ENCODE measurements at places on chromosomes 2 and 18.

DNA sequence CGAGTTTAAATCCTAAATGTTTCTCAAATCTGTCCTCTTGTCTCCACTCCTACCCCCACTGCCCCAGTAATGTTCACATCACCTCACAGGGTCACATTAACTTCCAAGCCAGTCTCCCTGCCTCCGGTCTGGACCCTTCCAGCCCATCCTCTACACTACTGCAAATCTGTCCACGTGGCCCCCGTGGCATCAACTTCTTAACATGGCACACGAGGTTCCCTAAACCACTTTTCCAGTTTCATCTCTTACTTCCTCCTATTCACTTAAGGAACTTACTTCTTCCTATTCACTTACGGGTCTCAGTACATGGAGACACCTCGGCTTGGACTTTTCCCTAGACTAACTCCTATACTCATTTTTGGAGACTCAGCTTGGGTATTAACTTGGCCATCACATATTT, 27.0 kb downstream of the MRPL33 start:
- no peaks in the 10 kb centered on the region for H3K36me3 ChIP-seq
- no peak overlapping the region for H3K27ac ChIP-seq
- peaks cover 2% of the 10 kb centered on the region for H3K27me3 ChIP-seq
- no peak for DNase-seq
- H3K4me1 ChIP-seq: no peaks in the 10 kb centered on the region

DNA sequence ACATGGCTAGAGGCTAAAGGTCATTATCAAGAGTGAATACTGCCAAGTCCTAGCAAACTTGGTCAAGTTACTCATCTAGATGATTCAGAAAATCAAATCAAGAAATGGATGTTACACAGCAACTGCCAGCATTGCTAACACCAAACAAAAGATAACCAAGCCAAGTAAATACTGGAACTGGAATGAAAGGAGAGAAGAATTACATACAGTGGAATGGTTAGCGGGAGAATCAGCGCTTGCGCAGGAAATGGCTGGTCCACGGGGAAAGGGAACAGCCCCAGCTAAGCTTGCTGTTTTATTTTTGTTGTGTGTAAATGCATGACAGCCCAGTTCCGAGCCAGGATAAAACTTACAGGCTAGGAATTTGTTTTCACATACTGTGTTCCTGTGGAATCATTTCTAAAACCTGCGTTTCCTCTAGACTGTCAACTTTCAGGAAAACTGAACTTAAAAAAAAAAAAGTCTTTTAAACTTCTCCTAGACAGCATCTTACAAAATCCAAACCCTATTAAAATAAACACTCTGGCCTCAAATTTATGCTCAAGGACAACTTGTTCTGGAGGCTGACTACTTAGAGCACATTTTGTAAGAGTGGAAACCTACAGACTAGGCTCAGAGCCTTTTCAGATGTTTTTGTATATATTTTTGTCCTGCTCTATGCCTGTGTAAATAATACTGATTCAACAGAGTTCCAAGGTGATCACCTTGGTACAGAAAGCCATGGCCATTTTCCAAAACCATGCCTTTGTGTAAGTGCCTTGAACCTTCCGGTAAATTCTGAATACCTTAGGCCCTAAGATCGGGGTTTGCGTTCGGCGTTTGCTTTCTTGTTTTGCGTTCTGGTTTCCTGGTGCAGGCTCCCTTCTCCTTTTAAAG, 30.7 kb upstream of the TXNDC2 start:
- no peak overlapping the region for H3K4me3 ChIP-seq
- H3K4me1 ChIP-seq: peaks cover 22% of the 10 kb centered on the region
- H3K36me3 ChIP-seq: peaks cover 4% of the 10 kb centered on the region

DNA sequence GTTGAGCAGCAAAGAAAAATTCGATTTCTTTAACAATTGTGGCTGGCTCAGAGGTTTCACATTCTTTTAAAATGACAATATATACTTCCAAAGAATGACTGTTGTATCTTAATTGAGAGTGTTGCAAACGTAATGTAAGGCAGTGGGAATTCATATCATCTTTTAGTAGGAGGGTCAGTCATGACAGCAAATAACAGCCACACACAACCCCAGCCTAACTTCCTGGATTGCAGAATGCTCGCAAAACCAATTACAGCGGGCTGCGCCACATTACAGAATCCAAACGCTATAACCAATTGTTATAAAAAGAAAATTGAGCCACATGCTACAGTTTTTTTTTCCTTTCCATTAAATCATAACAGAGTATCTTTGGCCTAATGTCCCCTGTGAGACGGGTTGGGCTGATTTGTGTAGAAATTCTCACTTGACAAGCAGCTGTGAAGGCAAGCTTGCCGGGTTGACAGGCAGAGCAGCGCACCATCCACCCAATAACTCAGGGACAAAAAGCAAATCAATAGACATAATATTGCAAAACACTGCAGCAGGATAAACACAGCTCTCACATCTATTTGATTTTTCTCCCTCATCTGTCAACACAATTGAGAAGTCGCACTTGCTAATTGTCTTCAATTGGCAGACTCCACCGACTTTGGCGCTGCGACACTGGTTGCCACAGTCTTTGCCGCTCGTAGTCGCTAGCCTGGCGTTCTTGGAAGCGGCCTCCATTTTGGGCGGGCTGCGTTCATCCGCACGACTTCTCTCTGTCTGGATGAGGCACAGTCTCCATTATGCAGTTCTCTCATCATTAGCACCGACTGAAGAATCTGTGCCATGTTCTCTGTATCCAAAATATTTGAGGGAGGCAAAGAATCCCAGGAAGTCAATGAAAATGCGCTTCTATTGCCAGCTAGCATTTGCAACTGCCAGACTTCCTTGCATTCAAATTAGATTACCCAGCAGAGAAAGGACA, 95.0 kb upstream of the CCDC68 start:
- H3K36me3 ChIP-seq: no peaks in the 10 kb centered on the region
- H3K4me3 ChIP-seq: no peak overlapping the region
- no peak for DNase-seq

GRCh38 chr2:39723946-39724827, 54.9 kb downstream of the THUMPD2 start:
- H3K27ac ChIP-seq: peak overlapping the region; percentile 11
- no peak overlapping the region for H3K4me3 ChIP-seq
- H3K36me3 ChIP-seq: peaks cover 4% of the 10 kb centered on the region
- H3K4me1 ChIP-seq: peaks cover 22% of the 10 kb centered on the region

- H3K27ac ChIP-seq: no peak overlapping the region
- H3K4me1 ChIP-seq: no peaks in the 10 kb centered on the region
- H3K36me3 ChIP-seq: no peaks in the 10 kb centered on the region
- no peak overlapping the region for H3K4me3 ChIP-seq
These were observed 123.5 kb downstream of the MYO5B start for GRCh38 chr18:50071397-50071796.

- H3K4me1 ChIP-seq: peaks cover 23% of the 10 kb centered on the region
- H3K27me3 ChIP-seq: peaks cover 2% of the 10 kb centered on the region
- no peaks in the 10 kb centered on the region for H3K36me3 ChIP-seq
- no peak overlapping the region for H3K4me3 ChIP-seq
These were observed 63.2 kb downstream of the MOGAT1 start for GRCh38 chr2:222734703-222735014.

GRCh38 chr18:35624146-35624545, 42.6 kb downstream of the GALNT1 start:
- DNase-seq: no peak
- peaks cover 86% of the 10 kb centered on the region for H3K36me3 ChIP-seq
- H3K4me3 ChIP-seq: no peak overlapping the region
- H3K27me3 ChIP-seq: no peaks in the 10 kb centered on the region

DNA sequence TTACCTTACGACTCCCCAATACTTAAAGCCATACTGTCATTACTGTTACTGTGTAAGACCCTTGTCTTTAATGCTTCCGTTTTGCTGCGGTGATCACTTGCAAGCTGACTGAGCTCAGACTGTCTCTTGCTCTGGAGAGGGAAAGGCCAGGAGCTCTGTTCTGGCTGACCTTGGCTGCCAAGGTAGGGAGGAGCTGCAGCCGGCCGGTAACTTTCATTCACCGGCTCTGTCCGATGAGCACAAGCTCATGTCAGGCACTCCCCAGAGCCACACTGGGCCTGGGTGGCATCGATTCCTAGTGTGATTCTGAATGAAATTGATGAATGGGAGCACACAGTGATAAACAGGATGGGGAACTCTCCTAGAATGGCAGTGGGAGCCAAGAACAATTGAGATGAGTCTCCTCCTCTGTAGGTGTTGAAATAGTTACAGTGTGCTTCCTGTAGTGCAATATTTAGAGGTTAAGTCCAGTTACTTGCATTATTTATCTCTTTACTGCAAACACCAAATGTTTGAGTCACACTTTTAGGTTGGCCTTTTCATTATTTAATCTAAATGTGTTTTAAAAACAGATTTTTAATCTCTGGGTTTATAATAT, 100.9 kb downstream of the ATP9B start:
- H3K4me1 ChIP-seq: peaks cover 5% of the 10 kb centered on the region
- no peaks in the 10 kb centered on the region for H3K27me3 ChIP-seq

DNA sequence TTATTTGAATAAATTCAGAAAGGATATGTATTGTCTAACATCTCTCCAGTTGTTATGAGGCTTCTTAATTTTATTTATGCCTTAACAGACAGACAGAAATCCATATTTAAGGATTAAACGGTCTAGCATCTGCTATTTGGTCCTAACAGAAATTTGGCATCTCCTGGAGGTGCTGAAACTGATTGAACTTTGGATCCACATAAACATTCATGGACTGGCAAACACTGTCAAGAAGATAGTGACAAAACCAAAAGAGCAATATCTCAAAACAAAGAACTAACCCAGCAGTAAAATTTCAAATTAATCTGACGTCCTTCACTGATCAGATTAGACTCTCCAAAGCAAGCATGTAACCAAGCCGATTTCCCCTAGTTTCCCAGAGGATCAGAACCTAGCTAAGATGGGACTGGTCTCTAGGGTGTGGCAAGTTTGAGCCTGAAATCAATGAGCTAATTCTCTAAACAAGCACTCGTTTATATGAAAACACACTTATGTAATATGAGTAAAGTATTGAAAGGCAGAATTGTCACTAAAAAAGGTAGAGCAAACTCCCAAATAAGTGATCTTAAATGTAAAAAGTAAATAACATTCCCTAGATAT, 139.5 kb downstream of the NOL4 start:
- no peaks in the 10 kb centered on the region for H3K36me3 ChIP-seq
- no peak overlapping the region for H3K27ac ChIP-seq
- H3K4me1 ChIP-seq: peaks cover 8% of the 10 kb centered on the region
- H3K4me3 ChIP-seq: no peak overlapping the region
- H3K27me3 ChIP-seq: no peaks in the 10 kb centered on the region
- DNase-seq: no peak

DNA sequence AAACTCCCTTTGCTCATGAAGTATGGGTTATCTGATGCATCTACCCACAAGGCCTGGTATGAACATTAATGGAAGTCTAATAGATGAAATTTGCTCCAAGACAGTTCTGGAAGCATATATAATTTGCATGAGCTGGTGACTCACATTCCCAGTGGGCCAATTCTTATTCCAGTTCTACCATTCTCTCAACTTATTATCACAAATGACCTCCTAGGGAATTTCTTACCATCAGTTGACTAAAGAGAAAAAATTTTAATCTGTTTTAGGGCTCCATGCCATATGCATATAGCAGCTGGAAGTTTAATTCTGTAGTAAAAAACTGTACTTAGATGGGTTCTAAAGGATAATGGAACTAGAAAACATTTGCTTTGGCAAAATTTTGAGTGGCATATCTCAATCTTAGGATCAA, 165.2 kb upstream of the COL3A1 start:
- H3K36me3 ChIP-seq: no peaks in the 10 kb centered on the region
- DNase-seq: no peak
- no peaks in the 10 kb centered on the region for H3K27me3 ChIP-seq

- H3K27ac ChIP-seq: no peak overlapping the region
- H3K4me1 ChIP-seq: peaks cover 56% of the 10 kb centered on the region
- H3K4me3 ChIP-seq: peak overlapping the region; percentile 25
- H3K36me3 ChIP-seq: no peaks in the 10 kb centered on the region
- peak; percentile 42 for DNase-seq
These were observed 92.2 kb upstream of the MBOAT2 start for GRCh38 chr2:9095690-9096089.

DNA sequence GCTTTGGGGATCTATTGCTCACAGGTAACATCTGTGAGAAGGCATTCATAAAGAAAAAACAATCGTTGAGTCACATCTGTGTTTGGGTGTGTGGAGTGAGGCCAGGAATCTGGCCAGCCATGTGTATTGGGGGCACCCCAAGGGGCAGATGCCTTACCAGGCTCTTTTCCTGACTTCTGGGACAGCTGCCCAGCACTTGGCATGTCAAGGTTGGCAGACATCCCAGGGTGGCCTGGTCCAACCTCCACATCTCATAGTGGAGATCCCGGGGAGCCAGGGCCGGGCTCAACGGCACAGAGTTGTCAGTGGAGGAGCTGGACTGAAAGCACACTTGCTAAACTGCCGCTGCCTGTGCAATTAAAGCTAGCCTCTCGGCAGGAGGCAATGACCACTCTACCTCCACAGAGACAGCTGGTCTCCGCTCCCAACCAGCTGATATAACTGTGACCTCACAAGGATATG, 75.3 kb upstream of the MGAT4A start:
- no peaks in the 10 kb centered on the region for H3K36me3 ChIP-seq
- H3K4me3 ChIP-seq: peak overlapping the region; percentile 15
- H3K4me1 ChIP-seq: peaks cover 54% of the 10 kb centered on the region
- H3K27me3 ChIP-seq: peaks cover 31% of the 10 kb centered on the region

- H3K36me3 ChIP-seq: no peaks in the 10 kb centered on the region
- DNase-seq: no peak
- peaks cover 16% of the 10 kb centered on the region for H3K27me3 ChIP-seq
- H3K27ac ChIP-seq: peak overlapping the region; percentile 55
- peaks cover 50% of the 10 kb centered on the region for H3K4me1 ChIP-seq
These were observed 100.3 kb downstream of the TTC32 start for GRCh38 chr2:19801367-19802080.

GRCh38 chr2:161028581-161028980, 131.6 kb upstream of the TANK start:
- H3K4me1 ChIP-seq: no peaks in the 10 kb centered on the region
- H3K27me3 ChIP-seq: no peaks in the 10 kb centered on the region
- H3K27ac ChIP-seq: no peak overlapping the region
- no peak for DNase-seq

GRCh38 chr18:68467957-68468356, 247.0 kb downstream of the TMX3 start:
- H3K4me3 ChIP-seq: no peak overlapping the region
- no peaks in the 10 kb centered on the region for H3K4me1 ChIP-seq
- no peak overlapping the region for H3K27ac ChIP-seq
